ENCODE measurements at places on chromosomes 2 and 18.
A peak's percentile ranks its signal among the peaks of the same experiment; 100 is the strongest.

- no peak for DNase-seq
These were observed 3.8 kb downstream of the FN1 start for GRCh38 chr2:215431778-215432758.

DNA sequence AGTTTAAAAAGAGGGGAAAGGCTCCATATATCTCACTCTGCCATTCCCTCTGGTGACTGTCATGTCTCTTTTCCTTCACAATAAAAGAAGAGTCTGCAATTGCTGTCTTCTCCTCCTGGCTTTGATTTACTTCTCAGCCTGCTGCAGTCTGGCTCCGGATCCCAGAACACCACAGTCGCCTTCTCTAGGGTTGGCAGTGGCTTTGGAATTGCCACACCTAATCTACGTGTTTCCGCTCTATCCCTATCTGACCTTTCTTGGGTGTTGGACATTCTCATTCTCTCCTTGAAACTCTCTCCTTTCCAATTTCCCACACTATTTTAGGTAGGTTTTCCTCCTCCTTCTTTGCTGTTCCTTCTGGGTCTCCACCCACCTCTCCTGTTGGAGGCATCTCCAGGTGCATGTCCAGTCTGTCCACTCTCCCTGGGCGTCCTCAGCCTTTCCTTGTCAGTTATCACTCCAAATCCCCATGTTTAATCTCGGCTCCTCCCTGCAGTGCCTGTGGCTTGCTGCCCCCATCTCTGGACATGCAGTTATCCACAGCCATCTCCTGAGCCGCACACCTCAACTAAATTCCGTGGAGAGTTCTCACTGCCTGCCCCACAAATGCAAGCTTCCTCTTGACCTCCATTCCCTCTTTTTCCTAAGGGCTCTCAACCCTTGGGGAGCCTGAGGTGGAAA, 112.8 kb downstream of the KCTD1 start:
- DNase-seq, result no peak

DNA sequence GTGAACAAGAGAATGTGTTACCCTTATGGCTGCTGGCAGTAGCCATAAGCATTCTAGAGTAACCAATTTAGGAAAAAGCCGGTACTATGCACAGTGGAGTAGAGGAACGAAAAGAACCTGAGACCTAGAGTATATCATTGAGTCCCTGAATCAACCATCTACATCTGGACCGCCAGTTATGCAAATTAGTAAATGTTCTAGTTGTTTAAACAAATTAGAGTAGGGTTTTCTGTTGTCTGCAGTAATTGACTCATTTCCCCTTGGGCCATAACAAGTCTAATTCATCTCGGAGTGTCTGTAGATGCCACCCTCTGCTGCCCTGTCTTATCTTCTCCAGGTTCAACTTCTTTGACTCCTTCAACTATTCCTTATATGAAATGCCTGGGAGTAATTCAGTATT, 60.1 kb upstream of the CAPN13 start:
- DNase-seq, result no peak

DNA sequence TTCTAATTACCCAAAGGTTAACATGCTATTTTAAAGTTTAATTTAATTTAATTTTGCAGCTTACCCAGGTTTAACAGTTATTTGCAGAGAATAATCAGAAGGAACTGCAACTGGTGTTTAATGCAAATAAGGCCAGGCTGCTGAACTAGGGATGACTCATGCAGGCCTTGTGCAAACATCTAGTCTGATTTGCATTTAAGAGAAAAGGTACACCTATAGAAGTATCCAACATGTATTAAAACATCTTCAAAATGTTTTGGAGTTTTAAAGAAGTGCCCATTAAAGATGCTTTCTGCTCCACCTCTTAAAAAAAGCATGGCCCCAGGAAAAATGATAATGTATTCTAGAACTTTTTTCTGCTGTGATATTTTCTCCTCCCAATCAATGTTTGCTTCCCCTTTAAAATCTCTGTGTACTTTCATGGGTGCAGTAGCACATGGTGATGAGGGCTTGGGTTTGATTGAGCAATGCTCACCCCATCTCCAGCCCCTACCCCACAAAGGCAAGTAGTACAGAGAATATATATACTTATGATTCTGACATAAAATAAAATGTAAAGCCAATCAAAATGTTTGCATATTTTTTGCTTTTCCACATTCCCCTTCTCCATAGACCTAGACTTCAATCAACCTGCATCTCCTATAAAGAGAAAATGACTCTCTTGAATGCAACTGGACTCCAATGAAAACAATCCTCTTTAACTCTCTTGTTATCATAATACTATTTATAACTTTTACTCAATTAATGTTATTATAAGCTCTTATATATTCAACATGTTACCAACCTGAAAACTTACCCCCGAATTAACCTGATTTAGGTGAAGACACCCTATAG, 54.1 kb downstream of the ATP8B1 start:
- no peak for DNase-seq

- DNase-seq, result no peak
These were observed 83.1 kb downstream of the FIGN start for GRCh38 chr2:163652751-163653150.

- DNase-seq, result peak; percentile 8
These were observed 48.5 kb downstream of the KCNIP3 start for GRCh38 chr2:95345563-95346230.

GRCh38 chr18:51461956-51462355, 264.5 kb upstream of the MEX3C start:
- DNase-seq, result no peak

GRCh38 chr2:221444106-221444505, 128.0 kb downstream of the EPHA4 start:
- DNase-seq, result no peak

DNA sequence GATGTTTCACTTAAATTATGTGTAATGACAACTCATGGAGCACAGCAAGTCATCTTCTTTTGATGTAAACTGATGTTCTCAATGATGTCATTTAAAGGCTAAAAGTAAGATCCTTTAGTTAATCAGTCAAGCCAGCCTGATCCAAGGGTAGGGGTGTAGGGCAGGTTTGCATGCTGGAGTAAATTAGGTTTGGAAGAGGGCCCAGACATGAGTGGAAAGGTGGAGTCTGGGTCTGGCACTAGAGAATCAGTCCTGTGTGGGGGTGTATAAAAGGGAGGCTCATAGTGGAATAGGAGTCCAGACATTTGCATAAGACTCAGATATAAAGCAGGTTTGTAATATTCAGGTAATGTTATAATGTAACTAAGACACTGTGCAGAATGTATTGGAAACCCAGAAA, 88.8 kb upstream of the NYAP2 start:
- no peak for DNase-seq

GRCh38 chr2:241864850-241865213, 4.7 kb upstream of the RTP5 start:
- no peak for DNase-seq

Data from Jurkat, Clone E6-1 (cell line).